Astrocyte (in vitro differentiated cells and primary cell): ENCODE measurements at places on chromosomes 5 and 9. TPM values are rescaled to one million over a fixed set of nuclear protein-coding genes. Genes with fewer than 3 reads are reported as not detected.
A peak's percentile ranks its signal among the peaks of the same experiment; 100 is the strongest.

The IL13 gene
- total RNA-seq = not detected in 2 replicates

The SEMA6A gene
- 21.3 and 34.2 TPM in 2 replicates for total RNA-seq

The TEX48 gene
- not detected in 2 replicates for total RNA-seq

The F2RL1 gene
- 140 and 164 TPM in 2 replicates for total RNA-seq

The UAP1L1 gene
- total RNA-seq = 4.0 and 4.7 TPM in 2 replicates

The DBH gene
- total RNA-seq = not detected in 2 replicates

The NACC2 gene
- total RNA-seq = 31.3 and 34.0 TPM in 2 replicates

The ADAMTS16 gene
- total RNA-seq = 5.7 and 11.4 TPM in 2 replicates

The SPINK4 gene
- total RNA-seq = not detected in 2 replicates

DNA sequence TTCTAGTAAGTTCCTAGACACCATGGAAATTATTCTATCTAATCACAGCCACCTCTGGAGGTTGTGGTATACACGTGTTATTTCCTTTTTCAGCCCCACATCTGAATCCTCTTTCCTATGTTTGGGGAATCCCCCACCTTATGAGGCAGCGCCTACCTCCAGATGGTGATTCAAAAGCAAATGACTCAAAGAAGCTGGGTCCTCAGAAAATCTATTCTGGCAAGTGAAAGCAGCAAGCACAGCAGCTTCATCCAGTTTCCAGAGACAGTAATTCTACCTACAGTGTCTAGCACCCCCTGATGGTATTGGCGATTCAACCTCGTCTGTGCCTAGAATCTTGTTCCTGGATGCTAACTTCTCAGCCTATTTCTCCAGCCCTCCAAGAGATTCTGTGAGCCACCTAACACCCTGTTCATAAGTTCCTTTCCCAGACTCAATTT lies 43.0 kb downstream of the STRBP start:
- H3K4me3 ChIP-seq = no peak overlapping the region
- H3K36me3 ChIP-seq = no peaks in the 10 kb centered on the region
- no peaks in the 10 kb centered on the region for H3K27me3 ChIP-seq
- DNase-seq = peak; percentile 63
- no peaks in the 10 kb centered on the region for H3K4me1 ChIP-seq

- H3K27me3 ChIP-seq = no peaks in the 10 kb centered on the region
- H3K36me3 ChIP-seq = peaks cover 15% of the 10 kb centered on the region
- peak overlapping the region; percentile 95 for H3K27ac ChIP-seq
- H3K4me3 ChIP-seq = no peak overlapping the region
These were observed 18.3 kb downstream of the TNIP1 start for GRCh38 chr5:151062405-151063141.

DNA sequence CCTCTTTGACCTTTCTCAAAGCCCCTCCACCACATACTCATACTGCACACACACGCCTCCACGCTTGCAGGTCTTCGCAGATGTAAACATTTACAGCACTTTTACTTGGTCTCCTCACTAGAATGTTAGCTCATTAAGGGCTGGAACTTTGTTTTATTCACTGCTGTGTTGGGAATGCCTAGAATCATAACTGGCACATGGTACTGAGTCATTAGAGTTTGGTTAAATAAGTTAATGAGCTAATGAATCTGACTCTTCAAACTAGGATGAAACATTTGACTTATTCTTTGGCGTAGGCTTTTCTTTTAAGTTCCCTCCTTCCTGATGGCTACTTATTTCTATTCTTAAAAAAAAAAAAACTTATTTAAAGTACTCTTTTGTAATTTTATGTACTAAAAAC lies 28.9 kb downstream of the MAN2A1 start:
- H3K27me3 ChIP-seq = no peaks in the 10 kb centered on the region
- H3K4me1 ChIP-seq = no peaks in the 10 kb centered on the region
- no peak overlapping the region for H3K4me3 ChIP-seq
- no peak for DNase-seq

DNA sequence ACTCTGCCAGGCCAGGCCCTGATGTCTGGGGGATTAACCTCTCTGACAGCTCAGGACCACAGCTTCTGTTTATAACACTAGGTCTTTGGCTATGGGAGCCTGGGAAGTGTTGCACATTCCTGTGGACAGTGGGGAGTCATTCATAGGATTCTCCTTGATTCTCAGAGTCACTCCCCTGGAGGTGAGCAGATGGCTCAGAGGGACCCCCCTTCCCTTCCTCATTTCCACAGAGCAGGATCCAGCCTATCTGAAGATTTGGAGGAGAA lies 60.2 kb downstream of the NRG2 start:
- no peak overlapping the region for H3K27ac ChIP-seq
- H3K36me3 ChIP-seq = no peaks in the 10 kb centered on the region
- DNase-seq = no peak
- no peak overlapping the region for H3K4me3 ChIP-seq
- H3K27me3 ChIP-seq = peaks cover 8% of the 10 kb centered on the region
- peaks cover 13% of the 10 kb centered on the region for H3K4me1 ChIP-seq

- no peak for DNase-seq
- no peak overlapping the region for H3K4me3 ChIP-seq
- no peak overlapping the region for H3K27ac ChIP-seq
These were observed 111.0 kb downstream of the CD180 start for GRCh38 chr5:67085616-67086015.

DNA sequence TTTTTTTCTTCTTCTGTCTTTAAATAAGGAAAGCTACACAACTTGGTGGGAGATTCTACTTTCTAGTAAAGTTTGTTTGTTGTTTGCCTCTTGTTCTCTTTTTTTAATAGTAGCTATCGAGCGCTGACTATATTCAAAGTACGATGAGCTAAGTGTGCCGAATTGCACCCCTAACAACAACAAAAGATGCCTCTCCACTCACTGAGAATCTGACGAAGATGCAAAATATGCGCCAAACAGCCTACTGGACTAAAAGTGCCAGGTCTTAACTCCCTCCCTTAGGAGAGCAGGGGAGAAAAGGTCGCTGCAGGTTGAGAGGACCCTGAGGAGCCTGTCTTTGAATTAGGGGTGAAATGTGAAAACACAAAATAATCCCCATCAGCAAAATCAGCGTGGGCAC lies 713.8 kb upstream of the WWC1 start:
- peak; percentile 54 for DNase-seq
- H3K4me1 ChIP-seq = peaks cover 4% of the 10 kb centered on the region
- no peaks in the 10 kb centered on the region for H3K36me3 ChIP-seq
- H3K4me3 ChIP-seq = peak overlapping the region; percentile 44

- H3K4me1 ChIP-seq = no peaks in the 10 kb centered on the region
- no peak for DNase-seq
- no peaks in the 10 kb centered on the region for H3K27me3 ChIP-seq
- no peaks in the 10 kb centered on the region for H3K36me3 ChIP-seq
- H3K4me3 ChIP-seq = no peak overlapping the region
- no peak overlapping the region for H3K27ac ChIP-seq
These were observed 31.3 kb downstream of the CCDC69 start for GRCh38 chr5:151192626-151193025.

- H3K27me3 ChIP-seq = no peaks in the 10 kb centered on the region
- no peaks in the 10 kb centered on the region for H3K36me3 ChIP-seq
These were observed 137.6 kb downstream of the TRPM3 start for GRCh38 chr9:70983723-70984295.

- no peaks in the 10 kb centered on the region for H3K36me3 ChIP-seq
- H3K27me3 ChIP-seq = no peaks in the 10 kb centered on the region
- H3K27ac ChIP-seq = no peak overlapping the region
- no peaks in the 10 kb centered on the region for H3K4me1 ChIP-seq
- H3K4me3 ChIP-seq = no peak overlapping the region
These were observed 115.4 kb downstream of the ST8SIA4 start for GRCh38 chr5:100787648-100788047.

DNA sequence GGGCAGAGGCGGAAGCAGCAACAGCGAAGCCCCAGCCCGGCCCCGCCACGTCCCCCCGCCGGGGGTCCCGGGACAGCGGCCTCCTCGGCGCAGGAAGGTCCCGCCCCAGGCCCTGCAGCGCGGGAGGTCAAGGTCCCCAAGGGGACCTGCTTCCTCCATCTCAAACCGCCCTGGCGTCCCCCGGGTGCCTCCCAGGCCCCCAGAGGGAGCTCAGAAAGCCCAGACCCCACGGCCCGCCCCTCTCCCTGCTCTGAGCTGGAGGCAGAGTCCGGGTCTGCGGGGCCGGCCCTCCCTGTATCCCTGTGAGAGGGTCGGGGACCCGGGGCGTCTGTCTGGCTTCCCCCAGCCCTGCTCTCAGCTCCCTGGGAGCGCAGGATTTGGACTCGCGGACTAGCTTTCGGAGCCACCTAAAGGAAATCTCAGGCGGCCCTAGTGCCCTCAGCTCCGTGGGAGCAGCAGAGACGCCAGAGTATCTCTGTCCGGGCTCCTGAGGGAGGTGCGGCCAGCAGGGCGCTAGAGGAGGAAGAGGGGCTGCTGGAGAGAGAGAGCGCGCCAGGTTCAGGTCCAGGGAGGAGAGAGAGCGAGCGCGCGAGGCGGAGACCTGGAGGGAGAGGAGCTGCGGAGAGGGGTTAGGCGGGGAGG lies 30.7 kb downstream of the EXOC3 start:
- H3K27me3 ChIP-seq = peaks cover 6% of the 10 kb centered on the region
- H3K36me3 ChIP-seq = peaks cover 8% of the 10 kb centered on the region
- DNase-seq = peak; percentile 32
- H3K27ac ChIP-seq = peak overlapping the region; percentile 19

DNA sequence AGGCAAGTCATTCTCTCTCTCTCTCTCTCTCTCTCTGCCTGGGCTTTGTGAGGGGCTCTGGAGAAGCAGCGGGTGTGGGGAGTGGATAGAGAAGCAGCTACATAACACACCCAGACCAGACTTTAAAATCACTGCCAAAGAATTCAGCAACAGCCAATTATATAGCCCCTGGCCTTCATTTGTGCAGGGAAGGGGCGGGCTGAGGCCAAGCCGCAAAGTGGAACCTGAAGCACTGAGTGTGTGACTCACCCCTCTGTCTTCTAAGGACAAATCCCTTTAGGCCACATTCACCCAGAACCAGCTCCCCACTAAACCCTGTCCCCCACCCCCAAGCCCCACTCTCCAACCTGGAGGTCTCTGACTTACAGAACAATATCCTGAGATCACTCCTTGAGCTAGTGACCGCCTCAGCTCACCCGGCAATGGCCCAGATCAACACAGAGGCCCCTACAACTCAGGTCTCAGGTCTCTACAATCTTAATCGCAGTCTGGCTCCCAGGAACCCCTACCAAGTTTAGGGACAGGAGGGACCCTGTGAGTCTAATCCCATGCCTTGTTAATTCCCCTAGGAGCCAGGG lies 6.0 kb downstream of the B4GALT1 start:
- H3K4me3 ChIP-seq = peak overlapping the region; percentile 41
- peak overlapping the region; percentile 97 for H3K27ac ChIP-seq
- H3K4me1 ChIP-seq = peaks cover 63% of the 10 kb centered on the region
- peak; percentile 99 for DNase-seq
- no peaks in the 10 kb centered on the region for H3K36me3 ChIP-seq
